ENCODE measurements at places on chromosomes 1 and 21.

- no peak for DNase-seq
These were observed 1.4 kb upstream of the PADI6 start for GRCh38 chr1:17370618-17371017.

GRCh38 chr1:185257950-185258208 is 59.2 kb downstream of the IVNS1ABP start:
- no peak for DNase-seq

- peak; percentile 29 for DNase-seq
These were observed at the start of gene NLRP3 for GRCh38 chr1:247415423-247416361. Gene NLRP3, plus strand, starts transcription at chr1:247416173. Its CDS starts 2,628 bp downstream, at chr1:247418801.

DNA sequence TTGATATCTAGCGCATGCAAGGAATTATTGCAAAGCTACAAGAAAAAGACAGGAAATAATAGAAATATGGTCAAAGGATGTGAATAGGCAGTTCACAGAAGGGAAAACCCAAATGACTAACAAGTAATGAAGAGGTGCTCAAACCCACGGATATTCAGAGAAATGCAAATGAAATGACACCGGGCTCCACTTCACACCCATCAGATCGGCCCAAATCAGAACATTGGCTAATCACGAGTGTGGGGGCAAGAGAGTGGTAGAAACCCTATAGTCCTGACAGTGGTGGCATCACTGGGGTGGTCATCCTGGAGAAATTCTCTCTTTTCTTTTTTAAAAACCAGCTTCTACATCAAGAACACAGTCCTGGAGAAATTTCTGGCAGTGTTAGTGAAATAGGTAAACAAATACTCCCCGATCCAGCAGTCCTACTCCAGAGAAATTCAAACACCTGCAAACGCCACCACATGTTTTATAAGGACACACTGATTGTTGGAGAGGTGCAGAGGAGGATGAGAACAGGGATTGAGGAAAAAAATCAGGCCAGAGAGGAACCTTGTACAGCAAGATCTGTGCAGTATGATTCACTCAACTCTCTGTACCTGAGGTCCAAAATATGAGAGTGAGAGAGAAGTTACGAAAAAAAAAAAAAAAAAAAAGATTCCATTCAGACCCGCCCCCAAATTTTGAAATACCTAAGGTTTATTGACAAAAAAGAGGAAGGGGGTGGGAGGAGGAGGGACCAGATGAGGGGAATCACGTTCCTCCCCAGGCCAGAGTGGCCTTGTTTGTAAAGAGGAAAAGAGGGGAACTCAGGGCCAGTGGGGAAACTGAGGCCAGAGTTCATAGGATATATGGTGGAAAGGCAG is 9.2 kb upstream of the TNFRSF1B start:
- DNase-seq: no peak

DNA sequence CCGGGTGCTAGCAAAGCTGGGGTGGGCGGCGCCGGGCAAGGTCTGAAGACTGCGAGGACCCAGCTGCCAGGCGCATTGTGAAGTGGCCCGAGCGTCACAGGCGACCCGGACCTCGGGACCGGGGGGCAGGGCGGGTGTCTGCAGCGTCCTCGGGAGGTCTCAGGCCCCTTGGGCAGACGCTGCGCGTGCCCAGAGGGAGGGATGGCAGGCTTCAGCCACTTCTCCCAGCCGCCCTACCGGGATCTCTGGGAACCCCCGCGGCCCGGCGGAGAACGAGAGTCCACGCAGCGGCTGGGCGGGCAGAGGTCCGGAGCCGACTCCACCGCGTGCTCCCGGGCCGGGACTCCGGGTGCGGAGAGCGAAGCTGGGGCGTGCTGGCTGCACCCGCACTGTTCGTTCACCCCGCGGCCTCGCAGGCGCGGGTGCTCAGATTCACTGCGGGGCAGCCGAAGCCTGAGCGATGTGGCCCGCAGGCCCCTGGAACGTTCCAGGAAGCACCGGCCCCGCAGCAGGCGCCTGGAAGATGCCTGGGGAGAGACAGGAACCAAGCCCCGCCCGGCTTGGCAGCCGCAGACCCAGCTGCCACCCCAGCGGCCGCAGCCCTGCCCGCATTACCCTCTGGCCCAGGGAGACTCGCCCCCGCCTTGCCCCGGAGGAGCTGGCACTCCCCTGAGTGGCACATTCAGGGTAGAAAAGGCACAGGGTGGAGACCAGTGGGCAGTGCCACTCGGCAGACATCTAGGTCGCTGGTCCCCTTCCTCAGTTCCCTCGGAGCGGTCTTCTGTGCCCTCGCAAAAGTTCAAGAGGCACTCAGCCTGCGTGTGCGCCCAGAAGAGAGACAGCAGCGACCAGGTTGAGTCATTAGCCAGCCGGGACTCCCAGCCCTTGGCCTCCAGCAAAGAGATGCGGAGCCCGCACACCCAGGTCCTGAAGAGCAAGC is at the start of gene CCDC185:
TSS of gene CCDC185 (plus strand) at position 141 of the 940 bp plus-strand sequence. CDS start at position 202, 61 bp downstream.
- DNase-seq: no peak

DNA sequence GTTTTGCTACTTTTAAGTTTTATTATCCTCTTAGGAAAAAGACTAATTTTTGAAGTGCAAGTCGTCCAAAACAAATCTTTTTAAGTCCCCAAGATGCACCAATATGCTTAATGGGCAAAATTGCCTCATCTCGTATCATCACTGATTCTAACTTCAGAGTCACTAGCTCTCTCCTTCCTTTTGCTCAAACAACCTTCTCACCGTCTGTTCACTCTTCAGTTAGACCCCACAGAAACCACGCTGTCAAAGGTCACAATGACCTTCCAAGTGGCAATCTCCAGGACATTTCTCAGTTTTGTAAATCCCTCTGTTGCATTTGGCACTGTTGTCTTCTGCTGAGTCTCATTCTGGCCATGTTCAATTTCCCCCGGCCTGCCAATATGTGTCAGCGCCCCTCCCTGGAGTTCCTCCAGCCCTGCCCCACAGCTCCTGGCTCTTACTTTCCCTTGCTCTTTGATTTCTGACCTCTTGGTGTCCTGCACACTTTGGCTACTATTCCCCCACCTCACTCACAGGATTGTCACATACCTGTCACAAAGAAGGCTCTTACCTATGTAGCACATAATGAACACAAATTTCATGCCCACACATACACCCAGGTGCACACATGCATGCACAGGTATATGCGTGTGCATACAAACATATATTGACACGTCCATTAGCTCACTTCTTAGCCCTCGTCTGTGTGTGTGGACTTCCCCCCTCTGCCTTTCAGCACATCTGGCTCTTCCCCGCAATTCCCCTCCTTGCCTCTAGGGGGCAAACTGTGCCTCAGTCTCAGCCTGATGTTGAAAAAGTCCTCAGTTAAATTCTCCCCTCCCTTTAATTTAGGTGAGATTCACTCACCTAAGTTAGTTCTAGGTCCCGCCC is 354.0 kb upstream of the DUSP10 start:
- peak; percentile 54 for DNase-seq

DNA sequence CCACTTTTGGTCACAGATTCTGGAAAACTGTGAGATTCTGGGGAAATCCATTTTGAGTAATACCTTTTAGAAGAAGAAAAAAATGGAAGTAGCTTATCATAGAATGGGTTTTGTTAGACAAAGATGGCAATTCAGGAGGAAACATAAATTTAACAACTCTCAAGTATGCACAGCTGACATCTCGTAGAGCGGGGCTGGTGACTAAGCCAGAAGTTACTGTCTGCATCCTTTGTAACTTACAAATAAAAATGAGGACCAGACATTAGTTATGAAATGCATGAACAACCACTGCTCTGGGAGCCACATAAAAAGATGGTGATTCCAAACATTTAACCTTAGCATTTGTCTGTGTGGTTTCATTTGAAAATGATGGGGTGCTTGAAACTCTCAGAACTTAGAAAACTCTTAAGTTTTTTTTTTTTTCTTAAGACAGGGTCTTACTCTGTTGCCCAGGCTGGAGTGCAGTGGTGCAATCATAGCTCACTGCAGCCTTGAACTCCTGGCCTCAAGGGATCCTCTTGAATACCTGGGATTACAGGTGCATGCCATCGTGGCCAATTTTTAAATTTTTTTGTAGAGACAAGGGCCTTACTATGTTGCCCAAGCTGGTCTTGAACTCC is 49.2 kb upstream of the ATP5PO start:
- no peak for DNase-seq

GRCh38 chr1:64984737-64985136 is 18.4 kb upstream of the JAK1 start:
- no peak for DNase-seq

DNA sequence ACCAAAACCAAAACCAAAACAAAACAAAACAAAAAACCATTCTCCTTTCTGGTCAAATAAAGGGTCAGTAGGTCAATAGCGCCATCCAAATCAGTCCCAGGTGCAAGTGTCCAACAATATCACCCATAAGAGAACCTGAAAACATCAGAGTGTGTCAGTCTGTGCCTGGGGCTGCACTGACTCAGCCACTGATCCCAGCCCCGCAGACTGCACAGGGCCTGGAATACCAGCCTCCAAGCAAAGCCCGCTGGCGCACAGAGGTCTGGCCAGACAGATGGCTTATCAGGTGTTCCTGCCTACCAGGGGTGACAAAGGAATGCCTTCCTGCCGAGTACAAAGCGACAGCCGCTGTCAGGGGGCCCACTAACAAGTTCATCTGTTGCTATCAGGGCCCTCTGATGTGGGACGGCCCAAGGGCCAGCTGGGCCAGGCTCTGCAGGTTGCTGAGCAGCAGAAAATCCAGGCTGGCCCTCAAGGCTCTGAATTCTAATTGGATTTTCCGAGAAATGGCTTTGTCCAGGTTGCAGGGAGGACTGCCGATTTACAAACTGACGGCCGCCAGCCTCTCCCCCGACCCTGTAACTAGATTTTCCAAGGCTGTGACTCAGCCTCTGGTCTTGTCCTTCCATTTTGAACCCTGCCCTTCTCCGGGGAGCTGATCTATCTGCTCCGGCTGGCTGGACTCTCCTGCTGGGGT is 13.7 kb upstream of the TMEM51 start:
- DNase-seq: no peak

GRCh38 chr1:157626099-157626498 is 28.2 kb upstream of the FCRL4 start:
- DNase-seq: peak; percentile 28

GRCh38 chr1:173532237-173532636 is 55.1 kb downstream of the PRDX6 start:
- DNase-seq: no peak

DNA sequence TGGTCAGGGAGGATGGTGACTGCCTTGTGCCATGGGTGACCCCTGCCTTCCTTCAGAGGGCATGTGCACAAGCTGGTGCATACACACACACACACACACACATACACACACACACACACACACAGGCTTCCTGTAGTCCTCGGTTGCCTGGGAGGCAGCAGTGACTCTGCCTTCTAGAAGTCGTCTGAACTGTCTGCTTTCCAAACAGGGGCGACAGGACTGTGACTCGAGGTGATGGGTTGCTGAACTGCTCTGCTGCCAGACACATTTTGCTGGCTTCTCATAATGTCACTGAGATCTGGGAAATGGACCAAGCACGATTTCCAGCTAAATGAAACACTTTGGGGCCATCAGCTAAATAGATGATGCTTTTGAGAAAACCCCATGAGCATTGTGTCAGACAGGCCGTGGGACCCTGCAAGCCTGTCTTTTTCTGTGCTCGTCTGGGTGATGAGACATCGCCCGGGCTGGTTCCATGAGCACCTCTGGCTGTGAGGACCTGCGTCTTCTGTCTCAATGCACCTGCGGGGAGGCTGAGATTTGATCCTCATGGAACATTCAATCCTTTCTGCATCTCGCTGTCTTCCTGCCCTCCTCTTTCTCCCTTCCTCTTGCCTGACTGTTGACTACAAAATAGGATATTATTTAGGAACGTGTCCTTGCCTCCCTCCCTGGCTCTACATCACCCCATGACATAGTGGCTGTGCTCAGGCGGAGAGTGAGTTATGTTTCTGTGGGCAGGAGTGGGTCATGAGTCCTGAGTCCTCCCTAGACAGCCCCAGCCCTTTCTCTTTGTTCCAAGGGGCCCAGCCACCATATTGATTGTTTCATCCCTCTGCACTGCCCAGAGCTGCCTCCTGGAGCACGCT is 436.8 kb downstream of the CAMTA1 start:
- DNase-seq: no peak

DNA sequence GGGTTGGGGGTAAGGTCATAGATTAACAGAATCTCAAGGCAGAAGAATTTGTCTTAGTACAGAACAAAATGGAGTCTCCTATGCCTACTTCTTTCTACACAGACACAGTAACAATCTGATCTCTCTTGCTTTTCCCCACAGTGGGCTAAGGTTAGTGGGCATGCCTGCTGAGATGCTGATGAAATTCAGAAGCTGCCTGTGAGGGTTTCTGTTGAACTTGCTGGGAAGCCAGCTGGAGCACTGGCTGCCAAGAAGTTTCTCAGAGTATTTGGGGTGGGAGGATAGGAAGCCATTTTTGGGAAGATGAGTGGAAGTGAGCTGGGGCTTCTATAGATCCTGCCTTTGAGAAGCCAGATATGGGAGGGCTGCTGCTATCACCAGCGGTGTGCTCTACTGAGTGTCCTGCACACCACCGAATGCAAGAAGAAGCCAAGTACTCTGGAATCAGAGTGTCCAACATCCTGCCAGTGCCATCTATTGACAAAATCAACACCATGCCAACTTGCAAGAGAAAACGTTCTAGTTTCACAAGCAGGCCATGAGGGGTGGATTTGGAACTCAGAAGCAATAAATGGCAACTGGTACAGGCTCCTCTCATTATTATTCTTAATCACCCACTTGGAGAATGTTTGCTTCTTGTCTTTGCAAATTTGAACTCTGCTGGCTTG is 102.7 kb downstream of the PTPRU start:
- DNase-seq: no peak

DNA sequence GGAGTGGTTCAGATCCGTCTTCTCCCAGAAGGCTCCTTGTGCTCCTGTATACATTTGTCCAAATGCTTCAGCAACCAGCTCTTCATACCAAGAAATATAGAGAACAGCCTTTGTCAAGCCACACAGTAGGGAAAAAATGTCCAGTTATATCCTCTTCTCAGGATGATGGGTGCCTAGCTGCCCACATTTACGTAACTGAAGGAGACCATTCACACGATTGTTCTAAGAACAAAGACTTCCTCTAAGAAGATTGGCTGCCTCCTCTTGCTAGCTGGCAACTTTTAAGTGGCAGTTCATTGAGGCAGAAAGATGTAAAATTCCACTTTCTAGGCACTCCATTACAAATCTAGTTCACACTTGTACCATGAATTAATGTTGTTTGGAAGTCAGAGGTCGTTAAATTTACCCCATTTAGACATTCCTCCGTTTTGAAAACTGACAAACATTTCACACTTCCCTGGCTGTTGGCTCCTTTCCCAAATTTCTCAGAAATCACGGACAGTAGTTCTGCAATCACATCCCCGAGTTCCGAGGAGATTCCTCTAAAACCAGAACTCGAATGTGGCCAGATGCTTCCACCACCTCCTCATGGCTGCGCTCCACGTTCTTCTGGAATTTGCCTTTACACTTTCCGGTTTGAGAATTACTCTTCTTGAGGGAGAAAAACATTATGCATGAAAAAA is 45.6 kb upstream of the CSF1 start:
- no peak for DNase-seq

- no peak for DNase-seq
These were observed 4.1 kb downstream of the SNX27 start for GRCh38 chr1:151615711-151616504.

GRCh38 chr21:23401278-23401677 is 2206.0 kb downstream of the MRPL39 start:
- DNase-seq: no peak

- DNase-seq: no peak
These were observed 7.5 kb upstream of the PLCH2 start for GRCh38 chr1:2468540-2468939.

- DNase-seq: no peak
These were observed 47.9 kb downstream of the ASH1L start for GRCh38 chr1:155514582-155515187.
